NCI-H1105 (cell line): ENCODE measurements at places on chromosomes 13 and 19.

DNA sequence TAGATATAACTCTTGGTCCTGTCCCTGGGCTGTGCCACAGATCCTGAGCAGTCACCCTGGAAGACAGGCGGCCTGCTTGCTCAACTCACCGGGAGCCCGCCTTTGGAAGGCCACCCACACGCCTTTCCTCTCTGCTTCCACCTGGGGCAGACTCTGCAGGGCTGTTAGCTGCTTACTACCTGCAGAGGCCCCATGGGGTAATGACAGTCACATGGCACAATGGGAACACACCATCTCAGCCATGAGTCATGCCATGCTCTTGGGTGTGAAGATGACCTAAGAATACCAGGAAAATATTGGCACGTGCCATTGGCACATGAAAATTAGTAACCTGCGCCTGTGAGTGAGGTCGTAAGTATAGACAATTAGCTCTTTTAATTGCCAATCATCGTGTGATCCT lies 108.6 kb downstream of the COL4A2 start:
- no peak for DNase-seq

GRCh38 chr13:40269086-40269485 lies 397.4 kb downstream of the FOXO1 start:
- no peak for DNase-seq

- DNase-seq, result no peak
Measured at GRCh38 chr19:6070720-6071485, 39.4 kb downstream of the RFX2 start.

- no peak for DNase-seq
Measured at GRCh38 chr13:35720690-35721554, 244.4 kb upstream of the MAB21L1 start.

DNA sequence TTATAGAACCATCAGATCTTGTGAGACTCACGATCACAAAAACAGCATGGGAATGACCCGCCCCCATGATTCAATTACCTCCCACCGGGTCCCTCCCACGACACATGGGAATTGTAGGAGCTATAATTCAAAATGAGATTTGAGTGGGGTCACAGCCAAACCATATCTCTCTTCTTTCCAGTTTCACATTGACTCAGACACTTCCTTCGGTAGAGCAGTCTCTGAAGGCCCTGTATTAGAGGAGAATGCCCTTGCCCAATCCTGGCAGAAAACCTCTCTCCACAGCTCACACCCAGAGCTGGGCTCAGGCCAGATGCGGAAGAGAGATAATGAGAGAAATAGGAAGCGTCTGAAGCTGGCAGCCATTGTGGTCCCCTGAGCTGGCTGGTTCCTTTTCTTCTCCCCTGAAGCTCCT lies 72.4 kb upstream of the CLDN10 start:
- DNase-seq, result no peak

GRCh38 chr13:102580552-102581169 lies 16.1 kb upstream of the TPP2 start:
- DNase-seq, result peak; percentile 50

DNA sequence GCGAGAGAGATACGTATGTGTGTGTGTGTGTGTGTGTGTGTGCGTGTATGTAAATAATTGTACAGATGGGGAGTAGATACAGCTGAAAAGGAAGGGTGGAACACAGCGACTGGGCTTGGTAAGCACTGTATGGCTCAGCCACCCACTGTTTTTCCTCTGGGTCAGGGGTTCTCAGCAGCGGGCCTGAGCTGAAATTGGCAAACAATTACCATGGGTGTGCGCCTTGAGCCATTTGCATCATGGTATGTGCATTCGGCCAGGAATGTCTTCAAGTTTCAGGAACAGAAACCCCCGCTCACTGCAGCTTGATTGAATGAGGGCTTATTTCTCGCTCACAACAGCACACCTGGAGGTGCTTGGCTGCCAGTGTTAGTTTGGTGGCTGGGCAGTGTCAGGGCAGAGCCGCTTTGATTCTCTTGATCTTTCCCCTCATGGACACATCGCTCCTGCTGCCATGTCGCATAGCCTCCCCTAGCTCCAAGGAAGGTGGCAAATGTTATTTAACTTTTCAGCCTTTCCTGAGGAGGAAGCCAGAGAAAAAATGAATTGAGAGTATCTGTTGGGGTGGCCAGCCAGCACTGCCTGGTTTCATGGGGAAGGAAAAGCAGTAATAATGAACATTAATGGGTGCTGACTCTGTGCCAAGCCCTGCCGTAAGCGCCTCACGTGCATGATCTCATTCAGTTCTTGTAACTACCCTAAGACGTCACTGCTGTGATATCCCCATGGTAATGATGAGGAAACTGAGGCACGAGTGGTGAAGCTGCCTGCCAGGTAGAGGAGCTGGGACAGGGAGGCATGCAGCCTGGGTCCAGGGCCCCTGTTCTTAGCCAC lies 126.9 kb downstream of the SIPA1L3 start:
- DNase-seq, result peak; percentile 54

DNA sequence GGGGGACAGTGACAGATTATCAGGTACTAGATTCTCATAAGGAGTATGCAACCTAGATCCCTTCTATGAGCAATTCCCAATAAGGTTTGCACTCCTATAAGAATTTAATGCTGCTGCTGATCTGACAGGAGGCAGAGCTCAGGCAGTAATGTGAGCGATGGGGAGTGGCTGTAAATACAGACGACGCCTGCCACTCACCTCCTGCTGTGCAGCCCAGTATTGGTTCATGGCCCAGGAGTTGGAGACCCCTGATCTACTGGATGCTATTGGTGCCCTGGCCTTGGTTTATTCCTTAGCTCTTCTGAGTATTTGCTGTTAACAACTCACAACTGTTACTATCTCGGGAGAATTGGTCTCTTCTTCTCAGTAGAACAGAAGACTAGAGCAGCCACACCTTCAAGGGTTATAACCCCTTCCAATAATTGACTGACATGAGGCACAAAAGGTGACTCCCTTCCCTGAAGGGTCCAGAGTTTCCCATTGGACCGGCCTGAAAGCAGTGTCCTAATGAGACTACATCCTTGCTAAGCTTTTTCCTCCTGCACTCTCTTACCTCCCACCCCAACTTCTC lies 35.0 kb upstream of the RBM26 start:
- DNase-seq, result no peak

DNA sequence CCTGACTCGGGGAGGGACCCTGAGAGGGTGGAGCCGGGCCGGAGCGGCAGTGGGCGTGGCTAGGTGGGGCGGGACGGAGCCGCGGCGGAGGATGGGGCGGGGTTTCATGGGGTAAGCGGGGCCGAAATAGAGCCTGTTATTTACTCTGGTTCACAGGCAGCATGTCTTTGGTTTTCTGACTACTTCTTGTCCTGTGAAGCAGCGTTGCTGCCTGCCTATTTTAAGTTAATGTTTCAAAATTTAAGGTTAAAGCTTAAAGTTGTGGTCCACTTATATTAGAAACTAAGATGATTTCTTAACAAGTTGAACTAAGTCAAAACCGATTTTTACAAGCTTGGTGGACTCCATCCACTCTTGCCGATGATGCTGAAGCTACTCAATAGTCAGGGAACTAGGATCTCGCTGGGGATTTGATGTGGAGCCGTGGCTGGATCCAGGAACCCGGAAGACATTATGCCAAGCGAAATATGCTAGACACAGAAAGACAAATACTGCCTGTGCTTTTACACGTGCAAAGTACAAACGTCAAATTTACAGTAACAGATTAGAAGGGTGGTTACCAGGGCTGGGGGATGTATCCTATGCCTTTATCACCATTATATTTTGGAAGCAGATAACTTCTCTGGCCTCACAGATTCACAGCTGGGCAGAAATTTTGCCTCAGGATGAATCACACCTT lies 433 bp upstream of the ZNF616 start:
- no peak for DNase-seq
